ENCODE measurements at places on chromosomes 3 and 15. TPM values are rescaled to one million over a fixed set of nuclear protein-coding genes. Genes with fewer than 3 reads are reported as not detected.

DNA sequence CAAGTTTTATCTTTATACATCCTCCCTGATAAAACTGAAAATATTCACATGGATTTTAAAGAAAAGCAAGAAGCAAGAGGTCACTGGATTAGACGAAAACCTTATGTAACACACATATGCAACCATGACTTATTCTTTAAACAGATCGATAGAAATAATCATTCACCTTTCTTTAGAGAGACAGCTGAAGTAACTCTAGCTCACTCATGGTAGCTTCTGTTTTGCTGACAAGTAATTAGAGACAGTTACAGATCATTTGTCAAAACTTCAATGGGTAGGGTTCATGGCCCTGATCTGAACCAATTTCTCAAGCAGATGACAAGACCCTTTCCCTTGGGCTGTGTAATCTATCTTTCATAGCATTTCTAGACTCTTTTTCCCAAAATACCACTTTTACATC lies 74.5 kb downstream of the PLCH1 start:
- DNase-seq: no peak

- no peak for DNase-seq
Observed at GRCh38 chr3:20147361-20147760, 38.6 kb downstream of the SGO1 start.

DNA sequence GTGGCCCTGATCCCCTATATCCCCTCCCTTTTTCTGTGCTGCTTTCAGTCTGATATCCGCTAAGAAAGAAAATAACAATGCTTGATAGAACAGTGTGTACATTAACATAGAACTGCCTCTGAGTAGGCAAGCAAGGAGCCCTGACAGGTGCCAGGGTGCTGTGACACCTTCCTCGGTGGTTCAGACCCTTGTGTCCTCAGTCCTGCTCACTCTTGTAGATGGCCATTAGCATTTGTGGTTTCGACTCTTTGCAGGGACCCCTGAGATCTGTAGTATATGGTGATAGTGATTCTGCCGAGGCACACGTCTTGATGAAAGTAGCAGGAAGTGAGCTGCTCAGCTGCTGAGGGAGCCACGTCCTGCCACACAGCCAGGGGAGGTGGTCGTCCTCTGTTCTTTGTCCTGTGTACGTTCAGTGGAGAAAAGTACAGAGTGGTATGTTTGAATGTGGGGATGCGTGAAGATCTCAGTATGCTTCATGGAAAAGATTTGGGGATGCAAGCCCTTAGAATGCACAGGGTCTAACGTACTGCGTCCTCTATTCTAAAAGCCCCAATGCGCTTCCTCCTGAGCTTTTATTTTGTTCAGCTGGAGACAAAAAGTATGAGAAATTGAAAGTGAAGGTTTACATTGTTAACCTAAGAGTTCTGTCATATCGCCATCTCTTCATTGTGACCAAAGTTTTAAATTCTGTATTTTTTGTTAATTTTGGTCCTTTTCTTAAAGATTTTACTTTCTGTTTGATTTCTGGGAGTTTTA lies 35.4 kb downstream of the PXYLP1 start:
- DNase-seq: no peak

DNA sequence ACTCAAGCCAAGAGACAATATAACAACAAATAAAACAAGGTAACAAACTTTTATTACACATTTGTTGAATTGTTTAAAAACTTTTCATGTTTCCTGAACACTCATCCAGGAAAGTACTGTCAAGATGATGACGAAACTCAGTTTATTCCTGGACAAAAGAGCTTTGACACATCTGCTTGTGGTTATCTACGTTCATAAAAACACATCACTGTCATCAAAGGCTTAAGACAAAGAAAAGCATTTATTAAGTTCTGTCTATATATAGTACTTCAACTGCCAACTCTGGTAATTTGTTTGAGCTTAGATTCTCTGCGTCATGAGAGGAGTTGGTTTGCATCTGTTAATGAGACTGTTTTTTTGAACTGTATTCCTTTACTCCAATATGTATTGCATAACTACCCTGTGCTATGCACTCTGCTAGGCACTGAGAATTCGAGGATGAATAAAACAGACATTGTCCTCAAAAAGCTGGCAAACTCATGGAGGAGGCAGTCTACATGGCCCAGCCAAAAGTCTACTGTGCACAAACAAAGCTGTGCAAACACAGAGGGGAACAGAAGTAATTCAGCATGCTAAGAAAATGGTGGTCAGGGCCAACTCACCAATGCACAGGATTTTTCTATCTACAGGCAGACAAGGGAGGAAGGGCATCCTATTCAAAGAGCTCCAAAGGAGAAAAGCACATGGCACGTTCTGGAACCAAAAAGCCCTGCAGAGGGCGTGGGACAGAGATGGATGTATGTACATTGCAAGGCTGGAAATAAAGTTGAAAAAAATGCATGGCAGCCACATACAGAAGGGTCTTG lies 21.5 kb downstream of the PLD1 start:
- no peak for DNase-seq

DNA sequence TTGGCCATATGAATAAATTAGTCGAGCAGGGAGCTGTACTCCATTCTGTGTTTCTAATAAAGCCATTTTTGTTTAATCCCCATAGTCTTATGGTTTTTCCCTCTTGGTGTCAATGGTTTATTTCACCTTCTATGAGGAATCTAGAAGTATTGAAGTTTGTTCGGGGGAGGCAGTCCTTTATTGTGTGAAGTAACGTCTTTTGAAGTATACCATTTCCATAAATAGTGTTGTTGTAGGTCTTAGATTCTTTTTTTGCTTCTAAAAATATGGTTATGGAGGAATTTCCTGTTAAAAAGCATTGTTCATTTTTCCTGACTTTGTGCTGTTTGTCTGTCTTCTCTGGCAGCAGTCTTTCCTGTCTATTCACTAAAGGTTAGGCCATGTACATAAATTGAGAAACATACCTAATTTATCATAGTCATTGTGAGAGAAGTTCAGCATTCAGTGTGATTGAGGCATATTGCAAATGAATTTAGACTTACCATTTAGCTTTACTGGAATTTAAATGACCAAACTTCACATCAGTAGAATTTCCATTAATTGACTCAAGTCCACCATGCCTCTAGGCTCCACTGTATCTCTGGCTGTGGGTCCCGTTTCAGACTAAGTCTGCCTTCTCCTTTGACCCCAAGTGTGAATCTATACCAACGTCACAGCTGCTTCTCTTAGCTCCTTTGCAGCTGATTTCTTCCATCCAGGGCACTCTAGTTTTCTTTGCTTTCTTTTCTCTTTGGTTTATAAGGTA lies 37.3 kb downstream of the YEATS2 start:
- no peak for DNase-seq

MUC20 gene
- total RNA-seq: 37.0 TPM

FETUB gene
- 0.35 TPM for total RNA-seq
